Activated CD4-positive, alpha-beta T cell treated with anti-CD3 and anti-CD28 coated beads for 4 hours (primary cell): ENCODE measurements at places on chromosomes 2 and 18.

GRCh38 chr2:205834796-205835195, 152.5 kb downstream of the NRP2 start:
- no peak for DNase-seq

DNA sequence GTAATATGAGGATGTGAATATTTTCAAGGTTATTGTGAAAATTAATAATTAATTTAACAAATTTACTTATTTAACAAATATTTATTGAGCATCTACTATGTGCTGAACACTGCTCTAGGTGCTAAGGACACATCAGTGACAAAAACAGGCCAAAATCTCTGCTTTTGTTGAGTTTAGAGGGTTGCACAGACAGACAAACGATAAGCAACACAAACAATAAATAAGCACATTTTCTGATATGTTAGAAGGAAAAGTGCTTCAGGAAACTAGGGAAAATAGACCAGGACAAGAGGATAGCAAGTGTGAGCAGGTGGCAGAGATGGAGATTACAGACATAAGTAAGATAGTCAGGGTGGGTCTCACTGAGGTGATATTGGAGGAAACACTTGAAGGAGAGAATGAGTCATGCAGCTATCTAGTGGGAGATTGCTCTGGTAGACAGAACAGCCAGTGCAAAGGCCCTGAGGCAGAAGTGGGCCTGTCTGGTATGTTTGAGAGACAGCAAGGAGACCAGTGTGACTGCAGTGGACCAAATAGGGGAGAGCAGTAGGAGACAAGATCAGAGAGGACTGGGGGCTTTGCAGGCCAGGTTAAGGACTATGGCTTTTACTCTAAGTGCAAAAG, 38.3 kb downstream of the SFXN5 start:
- no peak for DNase-seq

- DNase-seq = no peak
Measured at GRCh38 chr2:237280229-237280628, 133.7 kb downstream of the COL6A3 start.

GRCh38 chr2:205708231-205708631, 25.9 kb downstream of the NRP2 start:
- DNase-seq = no peak

DNA sequence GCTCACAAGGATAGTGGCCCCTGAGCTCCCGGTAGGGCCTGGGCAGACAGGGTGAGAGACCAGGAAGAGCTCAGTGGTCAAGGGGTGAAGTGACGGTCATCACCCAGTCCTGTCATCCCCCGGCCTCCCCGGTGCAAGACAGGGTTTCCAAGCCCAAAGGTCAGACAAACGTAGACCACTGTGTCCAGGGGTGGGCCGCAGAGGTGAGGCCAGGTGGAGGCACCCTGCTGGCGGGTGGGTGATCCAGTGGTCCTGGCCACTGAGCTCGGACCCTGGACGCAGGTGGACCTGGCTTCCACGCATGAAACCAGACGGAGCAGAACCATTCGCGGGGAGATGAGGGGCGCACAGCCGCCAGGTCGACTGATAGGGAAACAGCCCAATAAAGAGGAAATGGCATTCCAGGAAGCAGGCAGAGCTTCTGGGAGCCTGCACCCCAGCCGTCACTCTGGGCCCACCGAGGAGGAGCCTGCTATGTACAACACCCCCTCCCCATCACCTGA, 14.4 kb upstream of the SNED1 start:
- no peak for DNase-seq

DNA sequence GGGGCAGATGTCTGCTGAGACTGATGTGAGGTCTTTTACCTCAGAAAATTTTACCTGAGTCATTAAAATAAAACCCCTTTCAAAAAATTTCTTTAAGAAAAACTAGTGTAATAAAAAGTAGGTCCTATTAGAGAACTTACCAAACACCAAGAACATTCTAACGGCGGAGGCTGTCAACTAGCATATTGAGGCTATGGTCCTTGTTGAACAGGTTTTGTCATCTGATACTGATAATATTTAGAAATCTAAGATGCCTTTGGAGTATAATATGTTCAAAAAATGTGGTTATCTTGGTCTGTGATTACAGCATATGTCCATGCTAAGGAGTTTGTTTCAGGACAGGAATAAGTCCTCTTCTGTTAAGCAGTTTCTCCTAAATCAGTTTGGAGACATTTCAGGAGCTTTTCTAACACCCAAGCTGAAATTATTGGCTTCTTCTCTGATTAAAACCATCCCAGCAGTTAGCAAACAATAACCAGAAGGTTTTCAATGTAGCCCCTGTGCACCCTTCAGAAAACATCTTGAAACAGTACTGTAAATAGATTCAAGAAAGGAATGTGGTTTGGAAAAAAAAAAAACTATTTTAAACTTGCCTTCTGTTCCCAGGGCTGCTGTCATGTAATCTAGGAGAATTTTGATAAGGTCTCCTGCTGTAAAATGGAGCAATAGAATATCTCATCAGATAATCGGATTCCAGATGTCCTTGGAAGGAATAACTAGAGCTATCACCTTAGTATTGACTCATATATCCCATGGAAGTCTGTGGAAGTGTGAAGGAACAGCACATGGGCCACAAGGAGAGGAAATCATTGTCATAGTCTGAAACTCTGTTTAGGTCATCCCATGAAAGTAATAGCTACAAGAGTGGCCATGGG, 58.7 kb upstream of the B3GNT2 start:
- no peak for DNase-seq

DNA sequence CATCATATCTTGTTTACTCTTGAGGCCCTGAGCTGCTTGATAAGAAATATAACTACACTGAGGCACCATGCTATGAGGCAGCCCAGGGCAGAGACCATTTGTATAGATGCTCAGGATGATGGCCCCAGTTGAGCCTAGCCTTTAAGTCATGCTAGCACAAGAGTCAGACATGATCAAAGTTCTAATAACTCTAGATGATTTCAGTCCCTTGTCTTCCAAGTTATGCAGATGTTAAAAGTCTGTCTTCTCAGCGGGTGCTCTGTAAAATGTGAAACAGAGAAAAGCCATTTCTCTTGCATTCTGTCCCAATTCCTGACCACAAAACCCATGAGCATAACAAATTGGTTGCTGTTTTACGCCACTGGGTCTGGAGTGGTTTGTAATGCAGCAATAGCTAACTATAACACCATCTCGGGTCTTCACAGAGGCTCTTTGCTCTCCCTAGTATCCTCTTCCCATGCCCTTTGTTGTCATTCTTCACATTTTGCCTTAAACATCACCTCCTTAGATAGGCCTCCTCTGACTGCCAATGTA, 49.6 kb downstream of the NXPH2 start:
- DNase-seq = no peak

- no peak for DNase-seq
Measured at GRCh38 chr2:120992791-120993555, 257.3 kb downstream of the GLI2 start.

- DNase-seq = no peak
Measured at GRCh38 chr18:57009844-57010243, 137.0 kb upstream of the BOD1L2 start.

DNA sequence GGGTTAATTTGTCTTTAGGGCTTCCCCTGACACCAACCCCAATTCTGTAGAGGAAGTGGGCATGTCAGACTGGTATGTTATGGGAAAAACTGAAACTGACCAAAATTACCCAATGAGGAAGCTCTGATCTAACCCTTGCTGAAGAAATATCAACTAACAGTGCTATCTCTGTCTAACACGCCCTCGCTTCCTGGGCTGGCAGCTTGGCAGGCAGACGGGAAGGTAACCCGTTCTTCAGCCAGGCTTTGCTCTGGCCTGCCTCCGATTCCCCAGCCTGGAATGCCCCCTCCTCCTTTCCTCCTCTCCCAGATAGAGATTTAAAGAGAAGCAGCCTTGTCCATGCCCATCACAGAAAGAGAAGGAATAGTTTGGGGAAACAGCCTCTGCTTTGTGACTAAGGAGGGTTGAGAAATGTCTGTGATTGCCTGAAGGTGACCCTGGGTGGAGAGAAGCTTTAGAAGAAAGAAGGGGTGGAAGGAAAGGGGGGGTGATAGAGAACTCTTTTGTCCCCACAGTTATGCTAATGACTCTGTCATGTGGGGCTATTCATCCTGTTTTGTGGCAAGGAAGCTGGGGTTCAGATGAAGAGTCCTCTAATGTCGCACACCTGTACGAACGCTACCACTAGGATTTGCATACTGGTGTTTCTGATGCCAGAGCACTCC, 15.4 kb downstream of the HK2 start:
- peak; percentile 29 for DNase-seq

DNA sequence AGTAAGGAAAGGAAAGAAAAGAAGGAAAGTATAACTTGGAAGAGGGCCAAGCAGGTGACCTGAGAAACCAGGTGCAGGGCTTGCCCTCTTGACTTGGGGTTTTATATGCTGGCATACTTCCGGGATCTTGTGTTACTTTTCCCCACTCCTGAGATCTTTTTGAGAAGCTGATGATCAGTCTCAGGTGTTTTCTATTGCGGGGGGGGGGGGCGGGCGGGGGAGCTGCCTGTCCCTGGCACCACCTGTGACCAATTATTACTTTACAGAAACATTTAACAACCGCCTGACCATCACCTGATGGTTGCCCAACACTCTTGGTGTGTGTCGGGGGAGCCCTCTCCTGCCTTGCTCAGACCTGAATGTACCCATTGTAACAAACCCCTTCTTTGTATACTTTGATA, 6.9 kb upstream of the CASP10 start:
- no peak for DNase-seq

DNA sequence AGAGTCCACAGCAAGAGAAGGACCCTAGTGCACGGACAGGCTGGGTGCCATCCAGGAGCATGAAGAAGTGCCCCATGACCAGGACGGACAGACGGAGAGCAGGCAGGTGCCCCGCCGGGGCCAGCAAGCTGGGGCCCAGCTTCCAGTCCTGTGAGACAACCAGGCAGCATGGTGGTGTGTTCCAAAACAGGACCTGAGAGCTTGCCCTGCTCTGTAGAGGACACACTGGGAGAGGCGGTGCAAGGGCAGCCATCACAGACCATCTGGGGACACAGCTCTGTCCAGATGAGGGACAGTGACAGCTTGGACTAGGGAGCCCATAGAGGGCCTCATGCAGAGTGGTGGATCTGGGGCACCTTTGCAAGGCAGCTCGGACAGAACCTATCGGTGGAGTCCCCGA, 279.8 kb downstream of the EIPR1 start:
- no peak for DNase-seq

DNA sequence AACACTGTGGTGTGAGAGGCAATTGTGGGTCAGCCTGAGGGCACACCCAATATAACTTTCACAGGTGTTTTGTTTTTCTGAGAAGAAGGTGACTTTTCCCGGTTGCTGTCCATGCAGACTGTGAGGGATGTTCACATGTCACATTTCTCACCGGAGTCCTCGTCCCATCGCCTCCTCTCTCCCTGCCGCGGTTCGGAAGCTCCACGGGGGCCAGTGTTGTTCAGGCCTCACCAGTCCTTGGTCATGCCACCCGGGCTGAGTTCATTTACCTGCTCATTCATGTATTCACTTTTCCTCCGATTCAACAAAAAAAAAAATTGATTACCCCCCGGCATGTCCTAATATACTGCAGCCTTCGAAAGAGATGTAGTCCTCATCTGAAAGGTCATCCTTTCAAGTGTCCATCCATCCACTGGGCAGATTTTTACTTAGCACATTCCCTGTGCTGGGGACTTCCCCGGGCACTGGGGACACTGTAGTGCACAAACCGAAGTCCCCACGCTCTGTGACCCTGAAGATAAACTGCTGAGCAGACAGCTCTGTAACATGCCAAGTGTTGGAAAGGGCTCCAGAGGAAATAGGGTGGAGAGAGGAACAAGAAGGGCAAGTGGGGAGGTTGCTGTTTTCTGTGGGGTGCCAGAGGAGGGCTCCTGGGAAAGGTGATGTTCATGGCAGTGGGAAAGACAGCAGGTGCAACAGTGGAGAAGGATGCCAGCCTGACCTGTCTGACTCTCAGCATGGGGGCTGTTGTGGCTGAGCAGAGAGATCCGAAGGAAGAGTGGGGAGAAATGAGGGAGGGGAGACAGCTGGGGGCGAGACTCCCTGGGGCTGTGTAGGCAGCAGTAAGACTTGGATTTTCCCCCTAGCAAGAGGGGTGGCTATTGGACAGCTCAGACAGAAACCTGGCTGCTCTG, 22.4 kb downstream of the LRRFIP1 start:
- no peak for DNase-seq

DNA sequence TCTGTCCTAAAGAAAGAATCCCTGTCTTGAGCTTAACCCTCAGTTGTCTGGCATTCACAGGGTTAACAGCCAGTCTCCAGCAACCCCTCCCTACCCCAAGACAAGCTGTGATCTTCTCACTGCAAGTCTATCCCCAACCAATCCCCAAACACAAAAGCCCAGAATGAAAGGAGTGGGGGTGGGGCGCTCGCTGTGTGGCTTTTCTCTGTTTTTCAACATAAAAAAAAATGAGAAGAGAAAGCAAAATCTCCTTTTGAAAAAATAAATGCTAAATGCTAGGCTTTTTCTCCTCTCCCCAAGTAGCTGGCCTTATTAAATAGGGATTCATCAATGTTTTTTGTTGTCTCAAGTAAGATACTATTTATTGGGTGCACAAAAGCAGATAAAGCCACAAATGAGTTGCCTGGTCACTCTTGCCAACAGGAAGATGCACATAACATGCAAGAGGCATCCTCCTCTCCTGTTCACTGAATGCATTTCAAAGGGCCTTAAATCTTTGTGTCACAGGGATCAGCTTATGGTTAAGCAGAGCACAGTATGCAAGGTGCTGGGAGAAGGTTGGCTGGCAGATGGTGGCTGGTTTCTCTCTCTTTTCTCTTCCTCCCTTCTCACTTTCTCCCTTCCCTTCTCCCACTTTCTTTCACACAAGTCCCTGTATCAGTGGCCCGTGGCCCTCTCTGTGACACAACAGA, 225.6 kb downstream of the CMPK2 start:
- DNase-seq = no peak

DNA sequence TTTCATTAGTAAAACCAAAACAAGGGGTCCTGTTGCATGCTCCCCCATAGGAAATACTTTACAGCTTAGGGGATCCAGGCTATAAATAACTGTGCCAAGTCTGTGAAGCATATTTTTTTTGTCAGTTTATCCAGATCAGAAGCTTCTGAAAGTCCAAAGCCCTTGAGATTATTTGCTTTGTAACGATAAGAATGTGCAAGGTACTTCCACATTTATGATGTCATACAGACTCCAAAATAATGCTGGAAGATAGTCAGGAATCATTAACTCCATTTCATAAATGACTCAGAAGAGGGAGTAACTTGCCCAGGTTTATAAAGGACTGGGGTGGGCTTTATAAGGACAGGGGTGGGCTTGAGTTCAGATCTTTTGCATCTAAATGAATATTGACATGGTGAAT, 29.3 kb downstream of the RDH14 start:
- DNase-seq = no peak

DNA sequence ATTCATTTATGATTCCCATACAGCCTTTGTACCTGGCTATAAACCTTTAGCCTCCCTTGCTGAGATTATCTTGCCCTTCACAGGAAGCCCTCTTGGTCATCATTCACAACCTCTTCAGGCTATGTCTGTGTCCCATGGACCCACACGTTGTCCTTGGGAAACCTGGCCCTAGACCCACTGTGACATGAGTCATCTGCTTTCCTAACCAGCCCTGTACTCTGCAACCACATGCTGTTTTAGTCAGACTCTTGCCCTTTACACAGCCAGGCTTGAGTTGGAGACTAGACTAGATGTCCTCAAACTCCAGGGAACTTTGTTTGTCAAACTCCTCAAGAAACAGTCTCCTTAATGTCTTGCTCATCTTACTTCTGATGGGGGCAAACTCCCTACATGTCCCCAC, 229.3 kb upstream of the ZSWIM2 start:
- no peak for DNase-seq

GRCh38 chr2:171811245-171811628, 82.8 kb downstream of the SLC25A12 start:
- no peak for DNase-seq
